ENCODE measurements at places on chromosomes 5 and 9.
A peak's percentile ranks its signal among the peaks of the same experiment; 100 is the strongest.

- DNase-seq, result peak; percentile 45
These were observed 127.1 kb downstream of the TRIO start for GRCh38 chr5:14270209-14270702.

GRCh38 chr9:111961009-111961408 is 64.4 kb downstream of the UGCG start:
- no peak for DNase-seq

DNA sequence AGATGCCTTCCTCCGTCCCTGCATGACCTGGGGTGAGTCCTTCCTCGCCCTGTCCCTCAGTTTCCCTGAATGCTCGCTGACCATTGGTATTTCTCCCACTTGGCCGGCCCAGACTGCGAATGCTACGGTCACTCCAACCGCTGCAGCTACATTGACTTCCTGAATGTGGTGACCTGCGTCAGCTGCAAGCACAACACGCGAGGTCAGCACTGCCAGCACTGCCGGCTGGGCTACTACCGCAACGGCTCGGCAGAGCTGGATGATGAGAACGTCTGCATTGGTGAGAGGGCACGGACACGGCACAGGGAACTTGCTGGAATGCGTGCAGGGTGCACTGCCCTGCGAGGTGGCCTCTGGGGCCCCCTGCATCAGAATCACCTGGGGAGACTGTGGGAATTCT is 77.1 kb downstream of the NTNG2 start:
- no peak for DNase-seq

DNA sequence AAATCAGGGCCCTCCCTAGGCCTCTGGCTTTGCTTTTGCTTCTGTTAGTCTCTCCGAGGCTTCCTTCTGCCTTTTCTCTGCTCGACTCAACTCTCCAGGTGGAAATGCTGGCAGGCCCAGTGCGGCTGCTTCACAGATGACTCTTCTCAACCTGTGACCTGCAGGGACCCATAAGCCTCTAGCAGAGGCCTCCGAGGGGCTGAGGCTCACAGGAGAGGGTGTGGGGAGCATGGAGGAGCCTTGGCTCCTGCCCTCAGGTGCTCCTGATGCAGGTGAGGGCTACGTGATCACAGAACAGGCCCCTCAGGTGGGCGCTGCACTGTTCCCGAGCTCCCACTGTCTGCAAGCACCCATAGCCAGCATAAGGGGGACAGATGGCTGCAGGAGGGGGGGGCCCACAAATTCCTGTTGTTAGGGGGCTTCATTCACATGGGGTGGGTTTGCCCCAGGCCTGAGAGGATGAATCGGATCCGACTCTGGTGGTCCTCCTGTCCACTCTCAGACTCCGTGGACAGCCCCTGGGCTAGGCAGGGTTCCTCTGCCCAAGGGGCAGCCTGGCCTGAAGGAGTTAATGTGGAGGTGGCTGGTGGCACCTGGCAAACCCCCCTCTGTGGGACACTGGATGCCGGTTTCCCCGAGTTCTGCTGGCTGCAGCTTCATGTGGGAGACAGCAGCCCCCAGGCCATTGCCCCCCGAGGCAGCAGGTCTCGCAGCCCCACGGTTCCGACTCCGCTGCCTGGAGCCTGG is 10.9 kb upstream of the FCN2 start:
- no peak for DNase-seq

- no peak for DNase-seq
These were observed 329.0 kb upstream of the CCNG1 start for GRCh38 chr5:163108351-163108750.

DNA sequence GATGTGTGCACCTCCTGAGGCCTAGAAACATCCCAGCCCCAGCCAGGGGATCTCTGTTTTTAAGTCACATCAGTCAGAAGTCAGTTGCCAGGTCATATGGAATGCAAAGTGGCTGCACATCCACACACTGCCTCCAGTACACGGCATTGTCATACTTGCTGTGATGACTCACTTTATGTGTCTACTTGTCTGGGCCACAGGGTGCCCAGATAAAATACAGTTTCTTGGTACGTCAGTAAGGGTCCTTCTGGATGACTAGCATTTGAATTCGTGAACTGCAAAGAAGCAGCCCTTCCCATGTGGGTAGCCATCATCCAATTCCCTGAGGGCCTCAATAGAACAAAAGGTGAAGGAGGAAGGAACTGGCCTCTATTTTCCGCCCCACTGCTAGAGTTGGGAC is 27.7 kb downstream of the AUH start:
- DNase-seq, result no peak

- DNase-seq, result no peak
These were observed 11.5 kb downstream of the CXXC5 start for GRCh38 chr5:139659695-139660101.

- no peak for DNase-seq
These were observed 9.7 kb downstream of the FNIP1 start for GRCh38 chr5:131786900-131787692.

DNA sequence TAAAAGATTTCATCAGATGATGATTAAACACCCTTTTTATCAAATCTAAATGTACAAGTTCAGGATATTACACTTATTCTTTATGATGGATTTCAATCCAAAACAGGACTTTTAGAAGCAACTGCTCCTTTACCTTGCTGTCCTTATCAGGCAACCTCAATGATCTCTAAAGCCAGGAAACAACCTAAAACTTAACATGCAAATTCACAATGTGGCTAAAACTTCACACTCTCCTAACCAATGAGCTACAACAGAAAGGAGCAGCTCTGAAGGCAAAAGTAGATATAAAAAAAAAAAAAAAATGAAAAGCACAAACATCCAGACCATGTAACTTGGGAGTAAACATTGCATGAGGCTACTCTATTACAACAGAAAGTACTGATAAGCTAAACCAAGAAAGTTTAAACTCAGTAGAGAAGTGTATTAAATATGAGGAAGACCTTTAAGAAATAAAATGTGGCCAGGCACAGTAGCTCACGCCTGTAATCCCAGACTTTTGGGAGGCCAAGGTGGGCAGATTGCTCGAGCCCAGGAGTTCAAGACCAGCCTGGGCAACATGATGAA is 22.9 kb downstream of the SLC25A51 start:
- no peak for DNase-seq

GRCh38 chr5:11958321-11958720 is 54.1 kb upstream of the CTNND2 start:
- no peak for DNase-seq

DNA sequence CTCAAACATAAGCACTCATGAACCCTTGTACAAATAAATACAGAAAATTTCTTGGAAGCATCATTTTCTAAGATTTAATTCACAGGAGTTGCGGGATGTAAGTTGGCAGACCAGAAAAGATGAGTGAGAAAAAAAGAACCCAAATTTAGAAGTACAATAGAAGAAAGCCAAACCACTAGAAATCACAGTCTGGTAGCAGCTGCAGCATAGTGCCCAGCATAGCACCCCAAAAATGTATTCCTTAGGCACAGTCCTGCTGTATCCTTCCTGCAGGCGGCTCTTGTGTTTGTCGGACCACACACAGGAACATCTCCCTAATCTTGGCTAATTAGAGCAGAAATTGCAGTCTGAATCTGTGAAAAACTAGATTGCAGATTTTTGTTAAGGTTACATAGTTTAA is 208.5 kb upstream of the TRPM3 start:
- no peak for DNase-seq

DNA sequence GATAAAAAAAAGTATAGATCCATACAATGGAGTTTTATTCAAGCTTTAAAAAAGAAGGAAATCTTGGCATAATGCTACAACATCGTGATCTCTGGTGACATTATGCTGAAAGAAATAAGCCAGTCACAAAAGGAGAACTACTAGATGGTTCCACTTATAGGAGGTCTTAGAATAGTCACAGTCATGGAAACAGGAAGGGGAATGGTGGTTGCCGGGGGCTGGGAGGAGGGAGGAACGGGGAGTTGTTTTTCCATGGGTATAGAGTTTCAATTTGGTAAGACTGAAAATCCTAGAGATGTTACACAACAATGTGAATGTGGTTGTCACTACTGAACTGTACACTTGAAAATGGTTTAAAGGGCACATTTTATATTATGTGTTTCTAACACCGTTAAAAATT is 94.5 kb downstream of the CFAP90 start:
- peak; percentile 59 for DNase-seq
